ENCODE measurements at places on chromosomes 1 and 21. TPM values are rescaled to one million over a fixed set of nuclear protein-coding genes. Genes with fewer than 3 reads are reported as not detected.
A peak's percentile ranks its signal among the peaks of the same experiment; 100 is the strongest.

- H3K27ac ChIP-seq = no peak overlapping the region
- no peak overlapping the region for H3K4me3 ChIP-seq
- no peaks in the 10 kb centered on the region for H3K4me1 ChIP-seq
- peaks cover 56% of the 10 kb centered on the region for H3K27me3 ChIP-seq
- no peak for DNase-seq
Measured at GRCh38 chr1:228004856-228005462, 1.8 kb upstream of the WNT3A start.

The DYNLT5 gene
- total RNA-seq = not detected

The FCGR3B gene
- 2.4 TPM for total RNA-seq

The LRIF1 gene
- total RNA-seq = 8.9 TPM

DNA sequence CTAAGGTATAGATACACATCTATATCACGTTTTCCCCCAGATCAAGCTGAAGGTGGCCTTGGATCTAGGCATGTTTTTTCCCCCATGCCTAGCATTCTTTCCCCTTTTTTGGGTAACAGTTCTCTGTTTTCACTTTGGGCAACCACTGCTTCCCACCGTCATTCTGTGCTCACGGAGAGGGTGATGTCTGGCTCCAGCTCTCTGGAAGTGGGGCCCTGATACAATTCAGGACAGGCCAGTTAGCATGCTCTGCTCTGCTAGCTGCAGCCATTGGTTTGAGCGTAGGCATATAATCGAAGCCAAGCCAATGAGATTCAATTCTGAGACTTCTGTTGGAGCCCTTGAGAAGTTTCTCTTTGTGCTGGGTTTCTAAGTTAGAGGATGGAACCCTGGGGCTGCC lies 2.1 kb upstream of the RNF186 start:
- no peaks in the 10 kb centered on the region for H3K4me1 ChIP-seq
- H3K36me3 ChIP-seq = no peaks in the 10 kb centered on the region
- peak overlapping the region; percentile 87 for H3K27ac ChIP-seq
- no peaks in the 10 kb centered on the region for H3K27me3 ChIP-seq

- H3K4me1 ChIP-seq = no peaks in the 10 kb centered on the region
- H3K36me3 ChIP-seq = no peaks in the 10 kb centered on the region
- H3K27me3 ChIP-seq = no peaks in the 10 kb centered on the region
- H3K4me3 ChIP-seq = no peak overlapping the region
Measured at GRCh38 chr1:182110635-182111034, 49.1 kb upstream of the ZNF648 start.

The LCE3D gene
- not detected for total RNA-seq

The RABIF gene
- 11.9 TPM for total RNA-seq

DNA sequence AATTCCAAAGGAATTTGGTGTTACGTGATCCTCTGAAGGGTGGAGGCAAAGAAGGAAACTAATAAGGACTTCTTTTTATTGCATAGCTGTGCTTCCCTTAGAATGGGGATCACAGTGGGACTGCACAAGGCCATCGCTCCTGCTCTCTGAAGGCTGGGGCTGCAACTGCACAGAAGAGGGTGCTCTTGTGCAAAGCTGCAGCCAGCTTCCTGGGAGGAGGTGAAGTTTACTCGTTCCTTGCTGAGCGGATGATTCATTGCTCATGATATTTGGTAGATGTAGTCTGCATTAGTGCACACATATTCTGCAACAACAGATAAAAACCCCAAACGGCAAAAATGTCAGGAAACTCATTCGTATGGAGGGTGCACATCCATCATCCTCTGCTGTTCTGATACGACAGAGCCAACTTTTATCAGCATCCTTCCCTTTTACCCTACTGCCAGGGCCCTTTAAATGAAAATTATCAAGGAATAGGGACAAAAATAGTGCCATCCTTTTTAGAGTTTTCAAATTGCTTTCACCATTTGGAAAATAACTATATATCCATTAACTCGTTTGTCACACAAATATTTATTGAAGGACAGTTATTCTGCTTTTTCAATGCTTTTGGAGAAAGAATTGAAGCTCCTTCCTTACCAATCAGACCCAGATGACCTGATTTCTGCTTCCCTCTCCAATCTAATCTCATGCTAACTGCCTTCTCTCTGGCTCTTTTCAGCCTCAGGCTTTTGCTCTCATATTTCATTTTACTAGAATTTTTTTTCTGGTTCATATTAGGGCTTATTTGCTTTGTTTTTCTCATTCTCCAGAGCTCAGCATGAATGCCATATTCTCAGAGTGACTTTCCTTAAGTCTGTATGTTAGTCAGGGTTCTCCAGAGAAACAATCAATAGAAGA lies 263.6 kb downstream of the DUSP10 start:
- H3K4me1 ChIP-seq = no peaks in the 10 kb centered on the region
- peak; percentile 28 for DNase-seq
- H3K27me3 ChIP-seq = no peaks in the 10 kb centered on the region
- H3K4me3 ChIP-seq = no peak overlapping the region
- H3K27ac ChIP-seq = no peak overlapping the region

The TFAP2E gene
- 1.1 TPM for total RNA-seq

- DNase-seq = no peak
- no peak overlapping the region for H3K27ac ChIP-seq
- peaks cover 7% of the 10 kb centered on the region for H3K4me1 ChIP-seq
- H3K36me3 ChIP-seq = peaks cover 5% of the 10 kb centered on the region
- H3K4me3 ChIP-seq = no peak overlapping the region
Measured at GRCh38 chr21:33289199-33289819, 23.1 kb downstream of the IL10RB start.

The WNT3A gene
- not detected for total RNA-seq

- H3K4me1 ChIP-seq = no peaks in the 10 kb centered on the region
- H3K4me3 ChIP-seq = no peak overlapping the region
- no peak for DNase-seq
- H3K27ac ChIP-seq = no peak overlapping the region
- no peaks in the 10 kb centered on the region for H3K27me3 ChIP-seq
Measured at GRCh38 chr1:99648107-99648506, 2.2 kb downstream of the PALMD start.

DNA sequence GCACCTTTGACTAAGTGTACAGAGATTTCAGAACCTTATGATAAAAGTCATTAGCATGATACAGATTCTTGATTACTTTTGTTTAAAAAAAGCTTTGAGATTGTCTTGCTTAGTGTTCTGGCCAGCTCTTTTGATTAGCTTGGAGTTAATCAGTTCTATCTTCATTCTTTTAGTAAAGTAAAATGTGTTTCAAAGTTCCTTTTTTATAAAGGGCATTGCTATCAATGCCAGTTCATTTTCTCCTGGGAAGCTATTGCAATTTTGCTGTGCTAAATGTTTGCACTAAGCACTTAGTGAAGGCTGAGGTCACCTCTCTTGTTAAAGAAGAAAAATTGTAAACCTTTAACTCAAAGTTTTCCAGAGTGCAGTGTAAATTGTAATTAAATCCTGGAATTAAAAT lies 946.7 kb upstream of the TMPRSS15 start:
- no peaks in the 10 kb centered on the region for H3K4me1 ChIP-seq
- no peaks in the 10 kb centered on the region for H3K27me3 ChIP-seq
- no peak overlapping the region for H3K4me3 ChIP-seq
- no peak overlapping the region for H3K27ac ChIP-seq
- H3K36me3 ChIP-seq = no peaks in the 10 kb centered on the region

- H3K27me3 ChIP-seq = no peaks in the 10 kb centered on the region
- no peak overlapping the region for H3K27ac ChIP-seq
- no peak overlapping the region for H3K4me3 ChIP-seq
- no peaks in the 10 kb centered on the region for H3K4me1 ChIP-seq
- DNase-seq = peak; percentile 47
- H3K36me3 ChIP-seq = peaks cover 4% of the 10 kb centered on the region
Measured at GRCh38 chr1:19338323-19338762, 26.2 kb downstream of the SLC66A1 start.

The ARHGEF11 gene
- 43.3 TPM for total RNA-seq

DNA sequence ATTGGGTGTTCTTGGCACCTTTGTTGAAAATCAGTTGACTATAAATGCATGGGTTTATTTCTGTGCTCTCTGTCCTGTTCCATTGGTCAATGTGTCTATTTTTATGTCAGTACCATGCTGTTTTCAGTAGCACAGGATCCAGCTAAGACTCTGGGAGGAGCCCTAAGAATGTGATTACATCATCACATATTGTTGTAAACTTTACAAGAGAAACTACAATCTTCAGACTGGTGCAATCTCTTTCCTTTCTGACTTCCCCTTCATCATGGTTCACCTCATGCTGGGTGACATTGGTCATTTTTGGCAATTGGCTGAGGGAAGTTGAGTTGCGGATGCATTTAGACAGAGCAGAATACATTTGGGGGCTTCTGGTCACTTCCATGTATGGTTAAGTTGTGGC lies 88.4 kb downstream of the C21orf91 start:
- H3K36me3 ChIP-seq = no peaks in the 10 kb centered on the region
- H3K4me1 ChIP-seq = no peaks in the 10 kb centered on the region
- H3K27ac ChIP-seq = no peak overlapping the region
- no peak overlapping the region for H3K4me3 ChIP-seq

The ERICH3 gene
- total RNA-seq = 0.16 TPM

DNA sequence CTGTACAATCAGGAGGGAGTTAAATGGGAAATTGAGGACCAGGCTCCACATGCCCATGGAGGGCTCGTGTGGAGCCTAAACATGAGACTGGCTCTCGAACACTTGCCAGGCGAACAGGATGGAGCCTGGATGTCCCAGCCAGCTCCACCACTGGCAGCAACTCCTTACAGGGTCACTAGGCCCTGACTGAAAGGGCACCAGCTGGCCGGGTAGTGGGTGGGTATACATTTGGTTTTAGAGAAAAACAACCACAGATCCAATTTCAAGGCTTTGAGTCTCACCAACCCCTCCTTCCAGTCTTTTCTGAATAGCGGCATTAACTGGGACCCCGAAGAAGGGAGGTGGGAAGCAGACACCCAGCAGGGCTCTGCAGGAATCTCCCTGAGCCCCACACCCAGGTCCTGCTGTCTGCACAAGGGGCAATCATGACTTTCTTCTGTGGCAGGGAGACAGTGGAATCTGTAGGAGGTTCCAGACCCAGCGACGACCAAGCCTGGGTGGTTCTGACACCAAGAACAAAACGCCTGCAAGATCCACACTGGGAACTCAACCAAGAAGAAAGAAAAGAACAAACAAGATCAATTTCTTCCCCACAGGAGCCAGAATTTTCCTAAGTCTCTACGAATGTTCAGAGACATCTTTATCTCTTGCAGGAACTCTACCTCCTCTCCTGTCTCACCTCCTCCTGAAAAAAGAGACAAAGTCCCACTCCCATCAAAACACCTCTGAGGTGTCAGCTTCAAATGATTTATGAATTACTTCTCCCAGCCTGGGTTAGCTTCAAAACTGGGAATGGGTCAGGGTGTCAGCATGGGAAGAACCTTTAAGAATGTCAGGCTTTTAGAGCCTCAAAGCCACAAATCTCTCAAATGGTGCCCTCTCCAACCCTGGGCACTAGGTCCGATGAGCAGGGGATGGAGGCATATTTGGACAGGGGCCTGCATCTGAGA lies 26.5 kb upstream of the SRP9 start:
- no peaks in the 10 kb centered on the region for H3K36me3 ChIP-seq
- H3K27ac ChIP-seq = no peak overlapping the region
- H3K27me3 ChIP-seq = no peaks in the 10 kb centered on the region

The HAPLN2 gene
- total RNA-seq = not detected

DNA sequence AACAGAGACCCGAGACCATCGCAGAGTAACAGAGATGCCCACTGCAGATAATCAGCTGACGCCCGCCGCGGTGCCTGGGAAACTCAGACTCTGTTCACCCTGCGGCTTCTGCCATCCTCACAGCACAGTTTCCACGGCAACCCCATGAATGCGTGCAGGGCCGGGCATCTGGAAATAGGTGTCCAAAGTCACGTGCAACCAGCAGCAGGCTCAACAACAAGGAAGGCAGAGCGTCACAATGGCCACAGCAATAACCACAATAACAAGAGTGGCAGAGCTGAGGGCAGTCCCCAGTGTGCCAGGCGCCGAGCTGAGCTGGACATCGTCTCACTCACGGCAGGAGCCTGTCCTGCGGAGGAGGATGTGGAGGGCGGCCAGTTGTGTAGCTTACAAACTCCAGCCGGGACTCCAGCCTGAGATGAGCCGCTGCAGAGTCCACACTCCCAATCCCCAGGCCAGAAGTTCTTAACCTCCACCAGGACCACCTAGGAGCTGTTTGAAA lies 102.0 kb downstream of the CRYAA start:
- H3K4me3 ChIP-seq = no peak overlapping the region
- H3K27ac ChIP-seq = no peak overlapping the region
- no peaks in the 10 kb centered on the region for H3K27me3 ChIP-seq
- no peaks in the 10 kb centered on the region for H3K36me3 ChIP-seq
- DNase-seq = no peak
- H3K4me1 ChIP-seq = no peaks in the 10 kb centered on the region

GRCh38 chr1:9894115-9894514 lies 16.0 kb downstream of the CTNNBIP1 start:
- H3K4me1 ChIP-seq = no peaks in the 10 kb centered on the region
- H3K36me3 ChIP-seq = no peaks in the 10 kb centered on the region
- DNase-seq = no peak

- no peaks in the 10 kb centered on the region for H3K4me1 ChIP-seq
- H3K27me3 ChIP-seq = no peaks in the 10 kb centered on the region
Measured at GRCh38 chr1:210405316-210405715, 76.6 kb downstream of the HHAT start.

The ADGRL4 gene
- total RNA-seq = 1.4 TPM

The MFN2 gene
- total RNA-seq = 110 TPM

The CACNA1E gene
- 0.44 TPM for total RNA-seq

The BSND gene
- not detected for total RNA-seq

DNA sequence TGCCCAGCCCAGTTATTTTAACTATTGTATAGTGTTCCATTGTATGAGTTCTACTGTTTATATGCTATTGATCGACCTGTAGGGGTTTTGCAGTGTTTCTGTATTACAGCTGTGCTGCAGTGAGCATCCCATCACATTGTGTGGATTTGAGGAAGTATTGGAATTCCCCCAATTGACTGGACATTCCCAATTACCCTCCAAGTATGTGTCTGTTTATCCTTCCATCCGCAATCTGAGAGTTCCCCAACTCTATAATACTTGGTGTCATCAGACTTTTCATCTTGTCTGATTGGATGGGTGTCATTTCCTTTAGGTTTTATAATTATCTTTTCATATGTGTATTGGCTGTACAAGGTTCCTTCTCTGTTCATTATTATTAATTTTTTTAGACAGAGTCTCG lies 27.8 kb downstream of the PSEN2 start:
- no peaks in the 10 kb centered on the region for H3K27me3 ChIP-seq
- no peaks in the 10 kb centered on the region for H3K4me1 ChIP-seq
- no peaks in the 10 kb centered on the region for H3K36me3 ChIP-seq
- no peak overlapping the region for H3K27ac ChIP-seq
- no peak for DNase-seq

The LRP8 gene
- total RNA-seq = 4.7 TPM

The IFI16 gene
- total RNA-seq = 36.0 TPM

GRCh38 chr1:205192287-205192686 lies 19.2 kb downstream of the DSTYK start:
- no peaks in the 10 kb centered on the region for H3K27me3 ChIP-seq
- no peak overlapping the region for H3K27ac ChIP-seq
- no peaks in the 10 kb centered on the region for H3K36me3 ChIP-seq
- peaks cover 12% of the 10 kb centered on the region for H3K4me1 ChIP-seq

All from colonic mucosa (tissue), 4 donors.